Uterus (tissue), 4 donors: ENCODE measurements at places on chromosomes 1 and 21. TPM values are rescaled to one million over a fixed set of nuclear protein-coding genes. Genes with fewer than 3 reads are reported as not detected.

DNA sequence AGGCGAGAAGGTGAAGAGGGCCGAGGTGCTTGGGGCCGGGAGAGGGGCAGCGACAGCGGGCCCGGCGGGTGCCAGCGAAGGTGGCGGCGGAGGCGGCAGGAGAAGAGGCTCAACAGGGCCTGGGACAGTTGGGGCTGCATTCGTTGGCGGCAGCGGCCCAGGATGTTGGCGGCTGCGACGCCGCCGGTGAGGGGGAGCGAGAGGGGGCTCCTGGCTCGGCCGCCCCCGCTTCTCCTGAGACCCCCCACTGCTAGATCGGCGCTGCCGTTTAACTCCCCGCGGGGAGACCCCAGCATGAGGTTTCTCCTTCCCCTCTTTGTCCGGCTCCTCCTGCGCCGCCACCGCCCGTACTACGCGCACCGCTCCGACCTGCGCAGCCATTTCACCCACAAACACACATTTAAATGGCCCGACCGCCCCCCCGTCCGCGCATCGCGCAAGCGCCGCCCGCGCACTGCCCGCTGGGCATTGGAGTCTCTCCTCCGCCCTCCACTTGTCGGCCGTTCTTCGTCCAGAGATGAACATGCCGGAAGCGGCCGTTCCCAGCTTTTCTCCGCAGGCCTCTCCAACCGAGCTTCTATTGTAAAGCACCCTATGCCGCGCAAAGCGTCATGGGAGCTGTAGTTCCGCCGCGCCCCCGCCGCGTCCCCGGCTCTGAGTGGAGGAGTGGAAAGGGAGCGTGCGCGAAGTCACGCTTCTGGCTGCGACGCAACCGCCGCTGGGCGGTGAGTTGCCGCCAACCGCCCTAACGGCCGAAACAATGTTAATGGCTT lies at the start of gene RSBN1:
Gene RSBN1 (minus strand): TSS at position 589 of the 773 bp plus-strand sequence. CDS start 64 bp downstream, at position 525.
- DNase-seq = peak; percentile 99

- DNase-seq = peak; percentile 88
Observed at GRCh38 chr1:16145662-16146278, 10.1 kb downstream of the EPHA2 start.

GRCh38 chr1:236287757-236288619 lies 6.2 kb upstream of the ERO1B start:
- peak; percentile 72 for DNase-seq

LORICRIN gene
- not detected for total RNA-seq

KRTAP21-1 gene
- total RNA-seq = not detected

USP21 gene
- 4.1 TPM for total RNA-seq

GBP6 gene
- total RNA-seq = not detected
